ENCODE measurements at places on chromosomes 3 and 15.

- no peak for DNase-seq
These were observed 975.4 kb downstream of the ZPLD1 start for GRCh38 chr3:103410231-103410630.

DNA sequence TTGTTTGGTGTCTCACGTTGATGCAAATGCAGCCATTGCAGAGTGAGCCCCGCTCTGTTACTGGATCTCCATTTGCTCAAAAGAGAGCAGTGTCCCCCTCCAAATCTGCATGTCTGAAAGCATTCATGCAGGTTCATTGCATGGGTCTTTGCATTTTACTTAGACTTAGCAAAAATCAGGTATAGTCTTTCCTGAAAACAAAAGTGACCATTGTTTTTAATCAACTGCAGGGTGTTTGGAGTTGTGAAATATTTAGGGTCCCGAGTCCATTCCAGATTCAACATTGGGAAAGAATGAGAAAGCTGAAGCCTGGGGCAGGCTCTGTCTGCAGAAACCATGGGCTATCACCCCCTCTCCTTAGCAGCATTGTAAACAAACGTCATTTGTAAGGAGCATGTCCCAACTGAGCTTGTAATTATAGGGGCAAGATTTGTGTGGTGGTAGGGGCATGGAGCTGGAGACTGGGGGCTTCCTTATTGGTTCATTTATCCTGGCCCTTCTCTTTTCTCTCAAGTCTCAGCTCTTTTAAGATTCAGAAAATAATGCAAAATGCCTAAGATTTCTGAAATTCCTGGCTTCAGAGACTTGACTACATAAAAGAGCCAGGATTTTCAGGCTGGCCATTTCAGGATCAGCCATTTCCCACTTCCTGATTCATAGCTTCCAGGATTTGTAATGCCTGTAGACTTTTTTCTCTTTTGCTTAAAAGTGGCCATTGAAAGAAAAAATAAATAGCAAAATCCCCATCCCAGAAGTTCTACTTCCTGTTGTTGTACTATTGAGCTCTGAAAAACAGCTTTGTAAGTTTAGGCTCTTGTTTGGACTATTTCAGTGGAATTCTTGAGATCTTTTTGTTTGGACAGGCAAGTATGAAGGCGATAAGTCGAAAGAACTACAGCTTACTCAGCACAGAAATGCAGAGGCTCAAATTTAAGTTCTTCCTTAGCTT, 23.0 kb downstream of the IGF1R start:
- DNase-seq: no peak

DNA sequence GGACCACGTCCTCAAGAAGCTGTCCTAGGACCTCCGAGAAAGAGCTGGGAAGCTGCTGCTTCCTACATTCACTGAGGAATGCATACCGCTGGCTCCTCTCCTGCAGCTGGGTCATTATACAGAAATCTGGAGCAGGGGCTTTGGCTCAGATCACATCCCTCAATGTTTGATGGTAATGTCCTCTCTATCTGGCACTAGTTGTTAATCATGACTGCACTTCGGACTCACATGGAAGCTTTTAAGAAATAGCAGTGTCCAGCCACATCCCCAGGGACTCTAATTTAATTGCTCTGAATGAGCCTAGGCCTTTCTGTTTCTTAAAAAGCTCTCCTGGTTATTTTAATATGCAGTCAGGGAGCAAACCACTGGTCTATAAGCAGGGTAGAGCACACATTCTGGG, 25.7 kb upstream of the MYRIP start:
- DNase-seq: no peak

GRCh38 chr3:28934126-28934813, 346.6 kb upstream of the RBMS3 start:
- no peak for DNase-seq

GRCh38 chr3:43872301-43872700, 181.6 kb downstream of the ABHD5 start:
- DNase-seq: peak; percentile 44

GRCh38 chr3:40456940-40457823, at the start of gene RPL14:
TSS of gene RPL14 (plus strand) at chr3:40457339. CDS start at chr3:40457472, 133 bp downstream.
- peak; percentile 95 for DNase-seq

GRCh38 chr15:25697586-25697985, 165.5 kb downstream of the ATP10A start:
- DNase-seq: no peak

DNA sequence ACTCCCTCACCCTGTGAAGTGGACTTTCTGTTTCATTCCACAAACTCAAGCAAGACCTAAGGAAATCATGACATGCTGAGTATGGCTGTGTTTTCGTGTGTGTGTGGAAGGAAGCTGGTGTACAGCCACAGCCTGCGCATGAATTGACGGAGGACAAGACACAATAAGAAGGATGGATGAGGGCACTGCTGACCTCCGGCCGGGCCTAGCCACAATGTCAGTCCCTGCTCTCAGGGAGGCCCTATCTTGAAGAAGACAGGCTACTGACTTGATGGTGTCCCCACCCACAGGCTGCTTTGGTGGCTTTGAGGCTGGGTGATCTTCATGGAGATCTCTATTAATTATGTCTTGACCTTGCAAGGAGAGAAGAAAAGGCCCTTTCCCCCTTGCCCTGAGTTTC, 39.3 kb upstream of the CDCP1 start:
- no peak for DNase-seq

DNA sequence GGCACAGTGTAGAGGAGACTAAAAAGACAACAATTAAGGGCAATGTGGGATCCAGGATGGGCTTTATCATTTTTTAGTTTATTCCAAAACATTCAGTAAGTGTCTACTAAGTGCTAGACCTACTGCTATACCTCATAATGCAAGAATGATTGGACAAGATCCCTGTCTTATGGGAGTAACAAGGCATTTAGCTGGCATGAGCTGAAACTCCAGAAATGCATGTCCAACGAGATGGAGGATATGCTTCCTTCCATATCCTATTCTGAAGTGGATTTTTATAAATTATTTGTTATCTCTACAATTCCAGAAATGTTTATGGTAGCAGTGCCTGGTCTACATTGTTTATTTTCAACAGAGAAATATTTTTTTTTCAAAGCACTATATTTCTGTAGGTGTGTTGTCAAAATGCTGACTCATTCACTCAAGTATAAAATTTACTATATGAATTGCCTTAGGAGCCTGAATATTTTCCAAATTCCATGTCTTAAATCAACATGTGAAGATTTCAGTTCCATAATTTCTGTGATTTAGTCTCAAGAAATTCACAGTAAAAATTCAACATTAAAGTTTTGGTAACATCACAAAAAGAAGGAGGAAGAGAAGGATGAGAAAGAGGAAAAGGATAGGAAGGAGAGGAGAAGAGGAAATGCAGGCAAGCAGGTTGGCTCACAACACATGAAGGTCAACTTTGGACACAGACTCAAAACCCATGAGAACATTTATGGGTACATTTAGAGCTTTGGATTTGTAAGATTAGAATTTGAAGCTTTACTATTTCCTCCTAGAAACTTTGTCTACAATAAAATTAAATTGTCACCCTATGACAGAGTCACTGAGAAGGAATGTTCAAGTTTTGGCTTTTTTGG, 88.6 kb downstream of the P3H2 start:
- DNase-seq: no peak

GRCh38 chr3:87413814-87414213, 137.4 kb upstream of the POU1F1 start:
- no peak for DNase-seq

DNA sequence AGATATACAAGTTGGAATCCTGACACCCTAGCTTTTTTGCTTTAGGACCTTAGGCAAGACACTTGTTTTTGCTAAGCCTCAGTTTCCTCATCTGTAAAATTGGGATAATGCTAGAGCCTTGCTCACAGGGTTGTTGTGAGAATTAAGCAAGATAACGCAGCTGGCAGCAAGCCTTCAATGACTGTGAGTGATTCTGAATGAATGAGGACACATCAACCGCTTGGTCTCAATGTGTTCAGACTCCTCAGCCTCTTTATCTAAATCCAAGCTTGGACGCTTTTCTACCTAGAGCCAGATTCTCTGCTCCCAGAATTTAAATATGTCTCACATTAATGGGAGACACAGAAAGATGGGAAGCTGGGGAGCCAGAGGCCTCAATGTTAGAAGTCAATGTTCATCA, 11.8 kb upstream of the TLE3 start:
- DNase-seq: no peak

GRCh38 chr15:42384597-42384996, 25.3 kb downstream of the CAPN3 start:
- no peak for DNase-seq

- no peak for DNase-seq
These were observed 3.6 kb upstream of the C3orf85 start for GRCh38 chr3:109132801-109133473.

- DNase-seq: no peak
These were observed 65.1 kb upstream of the GUCA1C start for GRCh38 chr3:109018828-109019227.

GRCh38 chr3:186760141-186760833, 23.1 kb upstream of the EIF4A2 start:
- DNase-seq: no peak

- no peak for DNase-seq
These were observed 459.5 kb downstream of the NR2F2 start for GRCh38 chr15:96790004-96790403.

DNA sequence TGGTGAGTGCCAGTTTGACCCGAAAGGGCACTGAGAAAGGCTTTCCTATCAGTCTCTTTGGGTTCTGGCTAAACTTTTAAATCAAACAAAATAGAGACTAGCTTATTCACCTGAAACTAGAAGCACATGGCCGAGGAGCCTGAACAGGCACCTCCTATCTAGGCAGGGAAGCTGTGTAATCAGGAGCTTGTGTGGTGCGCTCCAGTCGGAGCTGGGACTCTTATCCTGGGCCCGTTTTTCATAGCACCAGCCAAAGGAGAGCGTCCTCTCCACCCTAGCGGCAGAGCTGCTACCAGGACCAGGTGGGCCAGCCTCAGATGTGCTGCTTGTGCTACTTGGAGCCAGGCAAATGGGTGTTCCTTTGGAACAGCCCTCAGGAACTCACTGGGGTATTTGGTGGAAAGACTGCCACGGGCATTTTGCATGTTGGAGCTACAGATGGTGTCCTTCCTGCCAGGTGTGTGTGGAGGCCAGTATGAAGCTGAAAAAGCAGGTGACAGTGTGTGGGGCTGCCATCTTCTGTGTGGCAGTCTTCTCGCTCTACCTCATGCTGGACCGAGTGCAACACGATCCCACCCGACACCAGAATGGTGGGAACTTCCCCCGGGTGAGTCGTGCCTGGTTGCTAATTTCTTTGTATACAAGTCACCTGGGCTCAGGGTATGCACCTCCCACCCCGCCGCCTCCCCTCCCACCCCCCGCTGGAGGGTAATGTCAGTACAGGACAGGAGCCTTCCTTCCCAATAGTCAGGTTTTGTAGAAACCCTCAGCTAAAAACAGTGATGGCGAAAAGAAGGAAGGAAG, 833 bp downstream of the MAN2A2 start:
- DNase-seq: no peak

All from SW 1271 (cell line).